Glutamatergic neuron (in vitro differentiated cells): ENCODE measurements at places on chromosomes 1 and 21. TPM values are rescaled to one million over a fixed set of nuclear protein-coding genes. Genes with fewer than 3 reads are reported as not detected.
A peak's percentile ranks its signal among the peaks of the same experiment; 100 is the strongest.

DNA sequence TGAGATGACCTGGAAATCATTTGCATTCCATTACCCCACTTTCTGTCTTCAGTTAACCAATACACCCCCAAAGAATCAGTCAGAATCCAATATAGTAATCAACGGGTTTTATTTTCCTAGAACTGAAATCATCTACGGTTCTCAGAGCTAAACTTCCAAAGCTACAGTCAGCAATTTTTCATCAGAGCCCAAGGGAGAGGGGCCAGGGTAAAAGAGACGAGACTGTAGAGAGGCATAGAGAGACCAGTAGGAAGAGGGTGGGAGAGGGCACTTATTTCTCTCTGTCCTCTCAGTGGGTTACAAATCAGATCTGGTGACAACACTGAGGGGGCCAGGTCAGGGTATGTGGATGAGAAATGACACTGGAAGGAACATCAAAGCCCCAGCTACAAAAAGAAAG is 1.1 kb upstream of the MRPL24 start:
- H3K27me3 ChIP-seq, result peaks cover 8% of the 10 kb centered on the region
- peaks cover 17% of the 10 kb centered on the region for H3K4me1 ChIP-seq
- peak overlapping the region; percentile 62 for H3K27ac ChIP-seq
- H3K36me3 ChIP-seq, result no peaks in the 10 kb centered on the region

Gene VANGL2
- 79.4 TPM for total RNA-seq

DNA sequence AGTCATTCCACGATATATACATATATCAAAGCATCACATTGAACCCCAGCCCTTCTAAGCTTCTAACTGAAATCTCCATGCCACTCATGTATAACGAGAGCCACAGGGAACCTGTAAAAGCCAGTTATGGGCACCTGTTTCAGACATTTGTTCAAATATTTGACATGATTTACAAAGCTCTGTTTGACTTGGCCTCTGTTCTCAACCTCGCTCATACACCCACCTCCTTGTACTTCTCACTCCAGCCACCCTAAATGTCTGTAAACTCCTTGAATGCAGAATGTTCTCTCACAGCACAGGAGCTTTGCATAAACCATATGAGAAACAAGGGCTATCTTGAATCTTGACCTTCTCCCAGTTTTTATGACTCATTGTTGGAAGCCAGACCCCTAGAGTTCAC is 36.9 kb upstream of the CD2 start:
- H3K4me1 ChIP-seq, result no peaks in the 10 kb centered on the region
- H3K36me3 ChIP-seq, result peaks cover 4% of the 10 kb centered on the region
- no peak overlapping the region for H3K4me3 ChIP-seq
- no peak overlapping the region for H3K27ac ChIP-seq

DNA sequence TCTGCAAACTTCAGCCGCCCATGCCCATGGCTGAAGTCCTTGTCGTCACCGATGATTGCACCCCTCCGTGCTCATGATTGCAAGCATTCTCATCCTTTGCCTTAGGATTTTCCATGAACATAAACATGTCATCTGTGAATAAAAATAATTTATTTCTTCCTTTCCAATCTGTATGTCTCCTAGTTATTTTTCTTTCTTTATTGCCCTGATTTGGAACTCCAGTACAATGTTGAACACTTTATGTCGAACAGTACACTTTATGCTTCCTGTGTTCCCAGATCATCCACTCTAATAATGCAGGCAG is 170.9 kb upstream of the SYT6 start:
- DNase-seq, result no peak
- H3K27ac ChIP-seq, result no peak overlapping the region
- H3K27me3 ChIP-seq, result peaks cover 2% of the 10 kb centered on the region
- no peak overlapping the region for H3K4me3 ChIP-seq

Gene SLC37A1
- total RNA-seq, result 65.7 TPM

GRCh38 chr1:214493126-214493796 is 58.1 kb downstream of the PTPN14 start:
- no peak overlapping the region for H3K4me3 ChIP-seq
- no peaks in the 10 kb centered on the region for H3K36me3 ChIP-seq
- no peak for DNase-seq
- peaks cover 1% of the 10 kb centered on the region for H3K27me3 ChIP-seq

- H3K27me3 ChIP-seq, result peaks cover 2% of the 10 kb centered on the region
- DNase-seq, result no peak
- H3K4me3 ChIP-seq, result no peak overlapping the region
- H3K4me1 ChIP-seq, result peaks cover 1% of the 10 kb centered on the region
Observed at GRCh38 chr1:200184196-200184595, 156.7 kb downstream of the NR5A2 start.
